NCI-H2107 (cell line): ENCODE measurements at places on chromosomes 4 and X.

DNA sequence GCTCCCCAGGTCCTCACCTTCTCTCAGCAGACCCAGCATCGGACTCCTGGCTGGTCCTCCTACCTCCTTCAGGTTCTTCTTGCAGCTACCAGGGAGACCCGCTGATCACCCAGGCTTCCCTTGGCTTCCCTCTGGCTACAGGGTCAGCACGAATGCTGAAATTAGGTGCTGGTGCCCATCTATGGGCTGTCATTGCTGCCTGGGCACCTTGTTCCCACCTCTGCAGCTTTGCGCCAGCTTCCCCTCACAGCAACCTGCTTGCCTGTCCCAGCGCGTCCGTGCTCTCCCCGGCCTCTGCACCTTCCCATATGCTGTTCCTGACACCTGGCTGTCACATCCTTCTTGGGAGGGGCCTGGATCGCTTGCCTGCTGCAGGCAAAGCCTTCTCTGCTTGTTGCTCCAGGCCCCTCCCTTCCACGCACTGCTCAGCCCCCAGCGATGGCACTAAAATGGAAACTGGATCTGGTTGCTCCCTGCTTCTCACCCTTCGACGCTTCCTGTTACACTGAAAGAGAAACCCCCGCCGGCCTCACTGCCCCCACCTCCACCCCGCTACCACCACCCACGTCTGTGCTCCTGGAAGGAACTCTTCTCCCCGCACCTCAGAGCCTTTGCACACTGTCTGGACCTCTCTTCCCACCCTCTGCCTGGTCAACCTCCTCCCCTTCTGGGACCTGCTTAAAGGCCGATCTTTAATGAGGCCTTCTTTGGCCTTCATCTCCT is 22.2 kb downstream of the C4orf50 start:
- DNase-seq = no peak

- no peak for DNase-seq
These were observed 557.9 kb upstream of the ARX start for GRCh38 chrX:25573631-25574030.

DNA sequence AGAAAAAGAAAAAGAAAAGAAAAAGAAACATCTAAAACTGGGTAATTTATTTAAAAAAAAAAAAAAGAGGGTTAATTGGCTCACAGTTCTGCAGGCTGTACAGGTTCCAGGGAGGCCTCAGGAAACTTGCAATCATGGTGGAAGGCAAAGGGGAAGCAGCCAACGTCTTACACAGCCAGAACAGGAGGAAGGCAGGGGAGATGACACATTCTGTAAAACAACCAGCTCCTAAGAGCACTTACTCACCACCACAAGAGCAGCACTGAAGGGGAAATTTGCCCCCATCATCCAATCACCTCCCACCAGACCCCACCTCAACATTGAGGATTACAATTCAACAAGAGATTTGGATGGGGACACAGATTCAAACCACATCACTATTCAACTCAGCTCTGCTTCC is 36.8 kb upstream of the TMEM184C start:
- no peak for DNase-seq

DNA sequence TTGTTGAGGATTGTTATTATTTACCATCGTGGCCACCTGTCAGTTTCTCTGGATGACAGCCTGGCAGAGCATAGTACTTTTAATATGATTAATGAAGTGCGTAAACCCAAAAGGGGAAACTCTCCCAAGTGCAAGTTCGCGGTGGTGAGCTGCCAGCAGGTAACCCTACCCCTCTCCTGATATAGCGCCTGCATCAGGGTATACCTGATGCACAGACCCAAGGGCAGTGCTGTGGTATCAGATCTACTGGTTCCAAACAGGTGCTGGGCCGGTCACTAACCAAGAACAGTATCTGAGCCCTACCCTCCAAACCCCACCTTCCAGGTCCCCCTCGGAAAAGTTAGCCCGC is 1.6 kb downstream of the RNF150 start:
- DNase-seq = no peak

DNA sequence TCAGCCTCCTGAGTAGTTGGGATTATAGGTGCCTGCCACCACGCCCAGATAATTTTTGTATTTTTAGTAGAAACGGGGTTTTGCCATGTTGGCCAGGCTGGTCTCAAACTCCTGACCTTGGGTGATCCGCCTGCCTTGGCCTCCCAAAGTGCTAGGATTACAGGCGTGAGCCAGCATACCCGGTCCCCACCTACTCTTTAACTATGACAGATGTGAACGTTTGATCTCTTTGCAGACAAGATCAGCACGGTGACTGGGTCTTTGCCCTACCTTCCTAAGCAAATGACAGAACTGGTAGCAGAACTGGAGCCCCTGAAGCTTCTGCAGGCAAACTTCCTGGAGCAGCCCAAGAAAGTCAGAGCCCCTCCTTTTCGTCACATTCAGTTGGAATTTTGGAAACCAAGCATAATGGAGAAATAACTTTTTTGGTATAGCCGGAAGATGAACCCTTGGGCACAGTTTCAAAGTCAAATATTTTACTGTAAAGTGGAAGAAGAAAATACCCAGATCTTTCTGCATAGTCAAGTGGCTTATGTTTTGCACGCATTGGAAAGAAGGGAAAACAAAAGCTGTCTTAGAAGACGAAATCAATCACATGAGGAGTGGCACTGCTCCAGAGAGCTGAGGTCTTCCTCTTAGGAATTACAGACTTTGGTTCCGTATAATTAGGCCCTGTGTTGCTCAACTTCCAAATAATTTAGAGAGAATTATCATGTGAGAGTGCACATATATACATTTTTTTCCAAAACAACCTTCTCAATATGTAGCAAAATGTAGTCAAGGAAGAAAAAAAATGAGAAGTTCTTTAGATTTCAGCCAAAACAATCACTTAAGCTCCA is 90.6 kb downstream of the SORBS2 start:
- no peak for DNase-seq

- no peak for DNase-seq
These were observed 97.3 kb downstream of the HDAC8 start for GRCh38 chrX:72475338-72475737.

DNA sequence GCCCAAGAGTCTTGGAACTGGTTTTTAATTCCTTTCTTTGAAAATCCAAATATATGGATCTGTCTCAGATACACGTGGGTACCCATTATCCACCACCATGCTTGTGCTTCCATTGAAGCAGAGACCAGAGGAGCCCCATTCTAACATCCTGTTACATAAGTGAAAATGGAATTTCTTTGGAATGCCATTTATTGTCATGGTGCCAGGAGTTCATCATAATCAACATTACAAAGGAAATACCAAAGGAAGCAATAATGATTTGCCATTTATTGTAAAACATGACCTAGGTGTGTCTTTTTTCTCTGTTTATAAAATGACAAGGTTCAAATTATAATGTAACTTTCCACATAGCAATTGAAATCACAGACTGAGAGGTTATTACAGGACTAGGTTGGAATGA is 61.7 kb downstream of the PALLD start:
- no peak for DNase-seq

GRCh38 chr4:160835789-160836188 is 1328.0 kb downstream of the FSTL5 start:
- no peak for DNase-seq

GRCh38 chr4:171629182-171629581 is 184.0 kb upstream of the GALNTL6 start:
- DNase-seq = no peak

GRCh38 chr4:40729555-40729954 is 20.2 kb upstream of the NSUN7 start:
- DNase-seq = no peak
